NCI-H187 treated with DMSO at 0.1 percent for 48 hours (cell line): ENCODE measurements at places on chromosomes 4 and X.

DNA sequence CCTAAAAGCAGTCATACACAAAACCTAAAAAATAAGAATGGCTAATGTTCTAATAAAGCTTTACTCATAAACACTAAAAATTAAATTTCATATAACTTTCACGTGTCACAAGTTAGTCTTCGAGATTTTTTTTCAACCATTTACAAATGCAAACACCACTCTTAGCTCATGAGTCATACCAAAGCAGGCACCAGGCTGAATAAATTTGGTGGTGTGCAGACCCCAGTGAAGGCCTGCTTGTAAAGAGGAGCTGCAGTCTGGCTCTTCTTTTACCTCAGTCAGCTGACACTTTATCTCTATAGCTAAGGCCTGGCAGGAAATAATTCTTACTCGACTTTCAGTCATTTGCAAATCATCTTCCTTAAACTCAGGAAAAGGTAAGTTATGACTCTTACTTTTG lies 37.4 kb downstream of the CLOCK start:
- DNase-seq: no peak

DNA sequence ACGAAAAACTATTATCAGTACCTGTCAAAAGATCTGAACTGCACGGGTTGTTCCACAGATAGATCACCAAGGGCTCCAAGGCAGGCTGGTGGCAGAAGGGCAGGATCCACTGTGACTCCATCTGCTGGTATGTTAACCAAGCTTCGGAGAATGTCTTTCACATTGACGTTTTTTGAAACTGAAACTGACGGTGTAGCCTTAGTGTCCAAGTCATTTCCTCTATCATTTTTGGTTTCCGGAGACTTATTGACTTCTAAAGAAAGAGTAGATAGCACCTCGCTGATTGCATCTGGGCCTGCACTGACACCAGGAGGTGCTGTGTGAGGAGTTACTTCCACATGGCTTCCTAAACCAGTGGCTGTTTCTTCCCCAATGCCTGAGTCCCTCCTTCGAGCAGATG lies 186.9 kb downstream of the LRBA start:
- no peak for DNase-seq

GRCh38 chr4:156197216-156197615 lies 243.6 kb upstream of the CTSO start:
- DNase-seq: no peak

DNA sequence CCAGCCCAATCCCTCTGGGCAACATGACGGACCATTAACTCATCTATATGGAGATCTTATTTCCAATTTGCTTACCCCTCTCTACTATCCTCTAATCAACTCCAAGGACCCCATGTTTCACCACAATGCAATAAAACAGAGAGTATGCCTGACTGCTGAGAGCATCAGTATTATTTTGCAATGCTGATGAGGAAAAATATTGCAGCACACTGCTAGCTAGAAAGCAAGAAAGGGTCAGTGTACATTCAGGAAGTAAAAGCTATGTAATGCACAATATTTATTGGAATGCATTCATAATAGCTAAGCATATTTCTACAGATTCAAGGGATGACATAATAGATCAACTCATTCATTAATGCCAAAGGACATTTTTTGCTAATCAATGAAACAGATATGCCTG lies 33.2 kb downstream of the ARAP2 start:
- DNase-seq: no peak

DNA sequence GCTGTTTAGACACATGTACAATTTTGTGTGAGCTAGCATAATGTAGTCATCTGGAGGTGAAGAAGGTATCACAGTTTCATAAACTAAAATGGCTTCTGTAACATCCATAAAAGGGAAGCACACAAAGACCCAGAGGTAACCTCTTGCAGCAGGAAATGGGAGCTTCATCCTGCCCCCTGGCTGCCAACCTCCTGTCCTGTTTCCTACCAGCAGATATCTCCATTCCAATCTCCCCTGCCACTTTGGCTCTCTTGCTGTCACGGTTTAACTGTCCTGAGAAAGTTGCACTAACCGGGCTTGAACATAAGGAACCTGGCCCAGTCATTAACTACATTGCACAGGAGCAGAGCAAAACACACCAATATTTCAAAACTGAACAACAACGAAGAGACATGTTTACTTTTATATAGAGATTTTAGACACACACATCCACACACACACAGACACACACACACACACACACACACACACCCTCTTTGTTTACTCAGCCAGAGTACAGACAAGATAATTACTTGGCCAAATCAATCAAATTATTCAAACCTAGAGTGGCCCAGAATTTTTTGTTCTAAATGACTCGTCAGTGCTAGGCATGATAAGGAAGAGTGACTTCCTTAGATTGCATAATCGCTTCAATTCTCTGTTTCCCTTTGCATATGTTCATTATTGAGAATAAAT lies 24.2 kb downstream of the MID2 start:
- DNase-seq: no peak

- no peak for DNase-seq
Observed at GRCh38 chr4:28565396-28565795, 1704.8 kb downstream of the STIM2 start.

GRCh38 chr4:17595471-17596005 lies 18.5 kb downstream of the LAP3 start:
- no peak for DNase-seq

GRCh38 chr4:10079912-10080588 lies 36.5 kb downstream of the WDR1 start:
- no peak for DNase-seq

DNA sequence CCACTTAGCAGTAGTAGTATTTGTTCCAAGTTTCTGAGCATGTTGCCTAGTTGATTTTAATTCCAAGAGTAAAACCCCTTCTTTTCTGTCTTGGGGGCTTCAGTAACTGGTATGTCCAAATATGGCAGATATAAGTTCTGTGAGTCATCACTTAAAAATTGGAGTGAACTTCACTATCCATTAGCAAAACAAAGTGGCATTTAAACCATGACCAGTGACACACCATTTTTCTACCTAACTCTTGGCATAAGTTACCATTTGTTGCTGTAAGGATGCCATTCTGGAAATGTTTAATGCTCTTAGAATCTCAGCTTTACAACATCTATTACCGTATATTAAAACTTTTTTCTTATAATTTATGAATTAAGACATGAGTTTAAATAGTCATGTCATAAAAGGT lies 102.0 kb downstream of the CBR4 start:
- DNase-seq: no peak

GRCh38 chrX:12885508-12885907 lies 18.6 kb downstream of the TLR7 start:
- DNase-seq: no peak

DNA sequence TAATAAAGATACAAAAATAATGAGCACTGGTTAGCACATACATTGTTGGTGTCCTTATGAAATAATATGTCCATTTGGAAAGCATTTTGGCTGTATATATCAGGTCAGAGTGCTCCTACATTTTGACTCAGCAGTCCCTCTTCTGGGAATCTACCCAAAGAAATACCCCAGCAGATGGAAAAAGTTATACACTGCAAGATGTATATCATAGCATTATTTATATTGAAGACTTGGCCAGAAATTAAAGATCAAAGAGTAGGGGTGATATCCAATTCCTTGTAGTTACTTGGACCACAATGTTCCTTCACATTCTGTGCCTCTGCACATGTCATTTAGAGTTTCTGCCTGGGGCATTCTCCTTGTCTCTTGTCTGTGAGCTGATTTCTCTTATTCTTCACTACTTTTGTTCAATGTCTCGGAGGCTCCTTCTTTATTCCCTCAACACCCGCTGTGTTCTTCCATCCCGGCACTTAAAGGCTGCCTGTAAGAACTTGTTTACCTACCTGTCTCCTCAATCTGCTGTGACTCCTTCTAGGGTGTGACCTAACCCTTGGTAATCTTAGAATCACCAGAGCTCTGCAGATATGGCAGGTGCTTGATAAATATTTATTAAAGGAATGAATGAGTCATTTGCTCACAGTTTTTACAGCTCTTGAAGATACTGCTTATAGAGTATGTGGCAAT lies 3.1 kb upstream of the TSPAN5 start:
- no peak for DNase-seq

DNA sequence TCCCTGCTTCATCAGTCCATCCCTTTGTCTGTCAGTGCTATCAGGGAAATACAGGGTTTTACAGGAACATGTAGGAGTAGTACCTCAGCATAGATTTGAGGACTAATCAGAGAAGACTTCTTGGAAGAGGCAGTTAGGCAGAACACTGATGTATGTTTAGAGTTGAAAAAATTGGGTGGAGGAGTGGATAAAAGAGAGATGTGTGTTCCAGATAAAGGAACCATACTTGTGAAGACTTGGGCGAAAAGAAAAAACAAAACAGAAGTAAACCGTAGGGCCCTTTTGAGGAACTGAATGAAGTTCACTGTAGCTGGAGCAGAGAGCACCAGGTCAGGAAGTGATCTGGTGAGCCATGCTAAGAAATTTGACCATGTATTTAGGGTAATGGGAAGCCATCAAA lies 32.3 kb downstream of the AFF1 start:
- no peak for DNase-seq

- no peak for DNase-seq
Observed at GRCh38 chr4:32037399-32037798, 1317.2 kb downstream of the PCDH7 start.

DNA sequence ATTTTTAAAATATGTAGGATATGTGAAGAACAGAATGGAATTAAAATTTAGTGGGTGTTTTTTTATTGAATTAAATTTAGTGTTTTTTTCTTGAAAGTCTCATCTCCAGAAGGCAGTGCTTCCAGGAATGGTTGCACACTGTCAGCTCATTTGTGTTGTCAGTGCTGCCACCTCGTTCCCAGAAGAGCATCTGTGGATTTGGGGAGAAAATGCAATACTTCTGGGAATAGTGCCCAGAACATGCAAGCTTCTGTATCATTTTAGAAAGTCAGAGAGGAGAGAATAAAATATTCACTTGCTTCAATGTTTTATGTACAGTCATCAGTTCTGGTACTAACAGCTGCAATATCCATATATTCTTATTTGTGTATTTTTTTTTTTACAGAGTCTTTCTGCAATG lies 608.8 kb downstream of the PCDH7 start:
- DNase-seq: no peak

GRCh38 chrX:15926622-15927021 lies 72.0 kb upstream of the AP1S2 start:
- DNase-seq: no peak

- no peak for DNase-seq
Observed at GRCh38 chrX:70331161-70331560, 41.3 kb downstream of the KIF4A start.

DNA sequence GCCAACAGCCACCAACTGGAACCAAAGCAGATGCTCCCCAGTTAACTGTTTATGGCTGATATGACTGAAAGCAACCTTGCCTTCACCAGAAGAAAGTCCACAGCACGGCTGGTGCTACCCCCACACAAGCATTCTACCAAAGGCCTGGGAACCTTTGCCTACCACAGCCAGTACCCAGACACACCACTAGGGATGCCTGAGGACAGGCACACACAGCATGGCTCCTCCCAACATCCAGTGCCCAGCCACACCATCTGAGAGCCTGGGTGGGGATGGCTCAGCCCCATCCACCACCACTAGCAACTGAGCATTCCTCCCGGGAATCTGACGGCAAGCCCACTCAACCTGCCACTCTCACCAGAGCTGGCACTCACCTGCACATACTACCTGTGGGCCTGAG lies 178.6 kb downstream of the SLC7A11 start:
- no peak for DNase-seq

DNA sequence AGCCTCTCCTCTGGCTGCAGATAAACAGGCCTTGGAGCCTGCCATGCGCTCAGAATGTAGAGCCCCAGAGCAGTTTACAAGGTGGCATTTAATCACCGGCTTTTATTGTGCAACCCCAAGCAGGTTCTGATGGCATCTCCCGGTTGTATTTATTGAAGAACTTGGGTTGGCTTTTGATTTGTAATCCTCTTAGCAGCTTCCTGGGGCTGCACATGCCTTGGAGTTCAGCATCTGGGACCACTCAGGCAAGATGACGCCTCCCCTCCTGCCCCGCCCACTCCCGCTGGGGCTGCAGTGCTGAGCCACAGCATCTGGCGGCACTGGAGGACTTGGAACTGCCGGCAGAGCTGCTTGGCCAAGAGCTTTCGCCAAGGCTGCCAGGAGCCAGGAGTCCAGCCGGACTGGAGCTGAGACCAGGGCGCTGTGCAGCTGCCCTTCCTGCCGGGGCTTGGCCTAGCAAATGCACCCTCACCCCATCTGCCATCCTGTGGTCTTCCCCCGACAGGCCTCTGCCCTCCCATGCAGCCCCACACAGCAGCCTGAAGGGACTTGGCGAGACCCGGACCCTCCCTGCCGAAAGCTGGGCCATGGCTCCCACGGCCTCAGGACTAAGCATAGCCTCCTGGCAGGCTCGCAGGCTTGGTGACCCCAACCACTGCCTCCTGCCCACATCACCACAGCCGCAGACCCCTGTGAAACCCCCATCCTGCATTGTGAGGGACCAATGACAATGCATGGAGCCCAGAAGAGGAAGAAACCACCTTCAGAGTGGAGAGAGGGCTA lies 5.4 kb downstream of the HTRA3 start:
- DNase-seq: no peak

GRCh38 chr4:105145156-105145902 lies 1.3 kb upstream of the TET2 start:
- DNase-seq: no peak

DNA sequence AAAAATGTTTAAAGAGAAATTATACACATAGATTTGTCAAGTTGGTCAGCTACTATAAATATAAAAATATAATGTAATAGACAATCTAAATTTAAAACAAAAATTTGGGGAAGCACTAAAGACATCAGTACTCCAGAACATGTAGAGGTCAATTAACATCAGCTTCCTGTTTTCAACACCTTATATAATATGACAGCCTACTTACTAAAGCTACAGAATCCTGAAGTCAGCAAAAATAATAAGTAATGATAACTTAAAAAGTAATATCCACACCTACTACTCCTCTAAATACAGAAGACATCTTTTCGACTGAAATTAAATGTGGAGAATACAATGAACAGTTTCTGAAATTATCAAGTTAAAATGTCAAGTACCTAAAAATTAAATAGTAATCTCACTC lies 118.6 kb downstream of the LRBA start:
- DNase-seq: no peak

DNA sequence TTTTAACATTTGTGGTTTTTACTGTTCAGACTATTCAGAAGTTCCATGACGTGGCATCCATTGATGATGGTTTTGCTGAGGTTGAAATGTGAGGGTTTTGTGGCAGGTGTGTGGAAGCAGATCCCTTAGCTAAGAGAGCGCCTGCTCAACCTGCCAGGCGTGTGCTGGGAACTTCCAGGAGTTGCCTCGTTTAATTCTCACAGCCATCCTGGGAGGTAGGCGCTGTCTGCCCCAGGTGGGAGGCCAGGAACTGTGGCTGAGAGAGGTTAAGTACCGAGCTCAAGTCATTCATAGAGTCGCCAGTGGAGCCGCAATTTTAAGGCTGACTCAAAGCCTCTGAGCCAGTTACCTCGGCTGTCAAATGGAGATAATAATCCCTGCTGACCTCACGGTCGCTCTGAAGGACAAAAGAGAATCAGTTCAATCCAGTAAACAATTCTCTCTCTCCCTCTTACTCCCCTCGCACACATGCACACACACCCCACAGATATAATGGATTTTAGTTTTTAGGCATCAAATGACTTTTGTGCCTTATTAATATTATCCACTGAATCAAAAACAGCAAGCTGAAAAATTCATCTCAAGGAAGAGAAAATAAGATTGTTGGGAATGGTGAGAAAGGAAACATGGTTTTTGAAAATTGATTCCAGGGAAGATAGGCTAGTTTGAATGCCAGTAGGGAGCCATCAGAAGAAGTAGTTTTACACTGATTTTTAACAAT lies 171.3 kb downstream of the PTTG2 start:
- DNase-seq: no peak

- no peak for DNase-seq
Observed at GRCh38 chr4:66357316-66357715, 687.0 kb upstream of the EPHA5 start.

GRCh38 chr4:176587920-176588319 lies 204.8 kb downstream of the VEGFC start:
- DNase-seq: no peak
